ENCODE measurements at places on chromosomes 5 and 9. TPM values are rescaled to one million over a fixed set of nuclear protein-coding genes. Genes with fewer than 3 reads are reported as not detected.

IFT74 gene
- 11.9 TPM for total RNA-seq

DNA sequence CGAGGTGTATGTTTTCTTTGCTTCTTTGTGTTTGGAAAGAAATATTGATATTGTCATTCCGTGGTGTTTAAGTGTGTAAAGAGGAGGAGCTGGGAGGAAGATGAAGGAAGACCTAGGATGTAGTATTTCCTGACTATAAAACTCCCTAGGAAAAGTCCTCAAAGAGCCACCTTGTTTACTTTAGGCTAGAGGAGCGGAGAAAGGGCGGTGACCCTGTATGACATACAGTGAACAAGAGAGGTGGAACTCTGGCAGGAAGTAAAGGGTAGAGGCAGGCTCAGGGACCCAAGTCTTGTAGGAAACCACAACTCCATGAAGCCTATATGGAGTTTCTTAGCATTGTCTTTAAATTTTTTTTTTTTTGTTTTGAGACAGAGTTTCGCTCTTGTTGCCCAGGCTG lies 303.9 kb downstream of the DOCK8 start:
- DNase-seq: no peak

GRCh38 chr9:16103620-16104397 lies 551.0 kb downstream of the CCDC171 start:
- DNase-seq: peak; percentile 33

GRCh38 chr5:1886846-1887587 lies 4.3 kb upstream of the IRX4 start:
- DNase-seq: no peak

GRCh38 chr5:3153226-3153858 lies 401.9 kb upstream of the IRX2 start:
- no peak for DNase-seq

GRCh38 chr5:109961751-109962150 lies 272.0 kb downstream of the MAN2A1 start:
- no peak for DNase-seq

DNA sequence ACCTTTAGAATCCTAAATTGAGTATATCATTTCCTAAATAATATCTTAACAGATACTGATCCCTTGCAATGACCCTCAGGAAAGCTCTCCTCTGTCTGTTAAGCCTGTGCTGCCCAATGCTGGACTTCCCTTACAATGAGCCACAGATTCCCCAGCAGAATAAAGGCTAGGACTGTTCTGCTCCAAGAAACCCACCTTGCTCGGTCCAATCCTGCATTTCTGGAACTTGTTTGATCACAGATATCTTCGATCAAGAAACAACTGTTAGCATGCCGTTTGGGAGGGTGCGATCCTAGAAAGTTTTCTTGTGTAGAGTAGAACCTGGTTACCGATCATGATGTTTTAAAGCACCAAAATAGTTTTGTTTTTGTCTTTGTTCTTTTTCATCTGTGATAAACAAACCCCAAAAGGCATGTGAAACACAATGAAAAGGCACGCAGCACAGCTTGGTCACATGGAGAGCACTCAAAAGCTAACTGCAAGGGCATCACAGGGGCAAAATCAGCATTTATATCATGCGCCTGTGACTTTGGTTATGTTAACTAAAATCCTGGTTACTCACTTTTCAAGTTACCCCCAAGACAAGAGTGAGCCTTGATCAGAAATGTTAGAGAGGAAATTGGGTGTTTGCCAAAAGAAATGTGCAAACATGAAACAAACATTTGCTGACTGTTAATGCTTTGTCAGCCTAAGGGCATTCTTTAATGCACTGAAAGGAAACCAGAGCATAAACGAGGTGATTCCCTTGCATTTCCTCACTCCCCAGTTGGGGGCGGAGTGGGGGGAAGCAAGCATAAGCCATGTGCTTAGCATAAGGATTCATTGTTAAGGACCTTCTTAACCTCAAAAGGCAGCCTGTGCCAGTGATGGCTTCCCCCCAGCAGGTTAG lies 61.9 kb upstream of the ADAMTS16 start:
- no peak for DNase-seq

- no peak for DNase-seq
Measured at GRCh38 chr5:34013547-34013946, 5.7 kb upstream of the AMACR start.

CFAP157 gene
- not detected for total RNA-seq
